H54 (cell line): ENCODE measurements at places on chromosomes 6 and 20.
A peak's percentile ranks its signal among the peaks of the same experiment; 100 is the strongest.

DNA sequence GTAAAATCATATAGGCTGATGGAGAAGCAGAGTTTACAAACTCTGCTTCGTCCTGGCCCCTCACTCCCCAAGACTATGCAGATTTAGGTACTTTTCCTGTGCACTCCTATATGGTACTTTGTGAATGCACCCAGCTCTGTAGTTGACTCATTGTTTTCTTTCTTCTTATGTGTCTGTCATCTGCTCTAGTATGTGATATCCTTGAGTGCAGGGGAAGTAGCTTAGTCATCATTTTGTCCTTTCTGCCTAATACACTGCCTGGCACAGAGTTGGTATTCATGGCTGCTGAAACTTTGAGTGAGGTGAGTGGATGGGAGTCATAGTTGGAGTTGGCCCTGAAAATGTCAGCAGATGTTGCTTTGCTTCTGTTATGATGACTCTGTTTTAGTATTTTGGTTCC lies 222.6 kb downstream of the RNF144B start:
- DNase-seq, result no peak

DNA sequence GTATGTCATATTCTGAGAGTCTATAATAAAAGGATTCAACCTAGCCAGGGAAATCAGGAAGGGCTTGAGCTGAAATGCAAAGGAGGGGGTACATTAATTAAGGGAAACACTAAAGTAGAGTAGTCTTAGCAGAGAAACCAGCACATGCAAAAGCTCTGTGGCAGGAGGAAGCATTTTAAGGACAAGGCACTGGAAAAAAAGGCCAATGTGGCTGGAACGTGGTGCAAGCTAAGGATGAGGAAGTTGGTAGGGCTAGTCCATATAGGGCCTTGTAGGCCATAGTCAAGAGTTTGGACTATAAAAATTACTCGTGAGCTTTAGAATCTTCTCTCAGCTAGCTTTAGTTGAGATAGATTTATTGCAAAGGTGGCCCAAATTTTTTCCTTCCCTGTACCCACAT lies 75.2 kb upstream of the TOP1 start:
- no peak for DNase-seq

DNA sequence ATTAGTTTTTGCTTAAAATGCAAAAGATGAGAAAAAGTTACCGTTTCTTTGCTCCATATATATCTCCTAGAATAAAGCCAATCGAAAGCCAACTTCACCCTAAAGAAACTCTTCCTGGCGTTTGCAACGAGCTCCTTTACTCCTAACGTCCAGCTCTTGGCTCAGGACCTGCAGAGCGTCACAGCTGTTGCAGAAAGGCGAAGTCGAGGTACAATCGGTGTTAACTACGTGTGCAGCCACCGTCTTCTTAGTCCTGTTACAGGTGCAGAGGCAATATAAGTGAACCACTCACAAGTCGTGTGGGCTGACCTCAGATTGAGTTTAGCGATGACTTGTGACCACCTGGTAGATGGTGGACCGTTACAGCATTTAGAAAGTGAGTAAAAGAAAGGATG lies 113.1 kb downstream of the TRIM27 start:
- no peak for DNase-seq

DNA sequence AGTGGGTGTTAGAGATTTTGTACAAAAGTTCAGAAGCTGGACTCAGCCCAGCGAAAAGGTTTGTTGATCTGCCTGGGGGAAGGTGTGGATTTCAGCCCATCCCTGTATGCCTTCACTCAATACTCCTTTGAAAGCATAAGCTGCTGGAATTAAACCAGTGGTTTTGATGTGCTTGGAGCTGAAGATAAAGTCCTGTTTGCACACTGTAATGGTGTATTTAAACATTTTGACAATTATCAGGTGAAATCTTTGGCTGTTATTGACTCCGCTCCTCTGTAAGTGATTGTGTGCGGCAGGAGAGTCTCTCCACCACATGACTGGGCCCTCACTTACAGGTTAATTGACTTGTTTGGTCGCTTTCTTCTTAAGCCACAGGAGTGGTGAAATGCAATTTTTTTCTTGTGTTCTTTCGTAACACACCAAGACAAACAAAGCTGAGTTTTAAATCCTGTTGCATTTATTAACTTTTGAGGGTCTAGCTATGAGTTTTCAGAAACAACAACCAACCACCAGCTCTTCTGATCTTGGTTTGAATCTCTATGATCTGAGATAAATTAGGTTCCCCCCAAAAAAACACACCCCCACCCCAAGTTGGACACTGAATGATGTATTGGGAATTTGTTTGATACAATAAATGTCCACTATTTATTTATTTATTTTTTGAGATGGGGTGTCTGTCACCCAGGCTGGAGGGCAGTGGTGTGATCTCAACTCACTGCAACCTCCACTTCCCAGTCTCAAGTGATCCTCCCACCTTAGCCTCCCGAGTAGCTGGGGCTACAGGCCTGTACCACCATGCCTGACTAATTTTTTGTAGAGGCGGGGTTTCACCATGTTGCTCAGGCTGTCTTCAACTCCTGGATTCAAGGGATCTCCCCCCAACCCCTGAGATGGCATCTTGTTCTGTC lies 46.3 kb upstream of the NCOA3 start:
- DNase-seq, result no peak

DNA sequence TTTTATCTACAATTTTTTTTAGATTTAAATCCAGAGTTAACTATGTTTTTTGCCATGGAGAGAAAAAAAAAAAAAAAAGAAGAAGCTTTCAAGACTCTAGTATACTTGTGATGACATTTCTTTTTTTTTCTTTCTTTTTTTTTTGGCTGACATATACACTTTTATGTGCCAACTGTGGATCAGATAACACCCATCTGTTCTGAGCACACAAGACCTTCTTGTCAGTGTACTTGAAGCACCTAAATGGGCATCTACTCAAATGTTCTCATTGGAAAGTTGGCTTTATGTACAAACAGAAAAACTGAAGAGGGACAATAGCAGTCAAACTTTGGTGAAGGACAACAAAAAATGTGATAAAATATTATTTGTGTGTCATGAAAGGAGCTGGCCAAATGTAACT lies 904.5 kb downstream of the GRIK2 start:
- no peak for DNase-seq

DNA sequence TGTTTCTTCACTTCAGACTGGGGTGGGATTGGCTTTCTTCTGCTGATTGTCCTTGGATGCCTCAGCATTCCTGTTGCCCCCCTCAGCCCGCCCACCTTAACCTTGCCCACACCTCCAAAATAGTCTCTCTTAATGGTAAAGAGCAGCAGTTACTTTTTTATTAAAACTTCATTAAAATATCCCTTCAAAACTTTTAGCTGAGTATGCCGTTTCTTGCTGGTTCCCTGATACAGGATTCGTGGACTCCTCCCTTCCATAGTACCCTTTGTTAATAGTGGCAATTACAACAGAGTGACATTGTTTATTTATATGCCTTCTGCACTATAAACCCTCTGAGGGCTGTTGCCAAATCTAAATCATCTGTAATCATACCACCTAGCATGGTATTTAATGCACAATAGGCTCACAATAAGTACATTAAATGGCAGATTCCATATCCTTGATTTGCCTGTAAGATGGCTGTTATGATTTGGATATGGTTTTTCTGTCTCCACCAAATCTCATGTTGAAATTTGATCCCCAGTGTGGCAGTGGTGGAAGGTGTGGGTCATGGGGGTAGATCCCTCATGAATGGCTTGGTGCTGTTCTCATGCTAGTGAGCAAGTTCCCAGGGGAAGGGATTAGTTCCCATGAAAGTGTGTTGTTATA lies 3.5 kb upstream of the MOCS1 start:
- no peak for DNase-seq

- peak; percentile 70 for DNase-seq
These were observed 13.2 kb upstream of the AHCY start for GRCh38 chr20:34316196-34316814.

DNA sequence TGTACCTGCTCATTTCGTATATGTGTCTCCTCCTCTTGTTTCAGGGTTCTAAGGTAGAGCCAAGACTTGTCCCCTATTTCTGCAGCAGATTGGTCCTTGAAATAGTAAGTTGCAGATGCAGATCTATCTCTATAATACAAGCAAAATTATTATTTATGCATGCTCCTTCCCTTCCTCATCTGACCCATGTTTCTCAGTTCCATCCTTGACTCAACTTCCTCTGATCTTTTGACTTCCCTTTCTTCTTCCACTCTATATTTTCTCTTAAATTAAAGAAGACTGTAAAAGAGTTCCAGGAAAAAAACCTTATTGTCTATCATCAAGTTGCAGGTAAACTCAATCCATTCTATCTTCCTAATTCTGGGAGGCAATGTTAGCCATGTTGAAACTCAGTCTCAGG lies 23.7 kb downstream of the PLA2G7 start:
- no peak for DNase-seq

- no peak for DNase-seq
These were observed 77.7 kb downstream of the ASCC3 start for GRCh38 chr6:100803264-100804045.

DNA sequence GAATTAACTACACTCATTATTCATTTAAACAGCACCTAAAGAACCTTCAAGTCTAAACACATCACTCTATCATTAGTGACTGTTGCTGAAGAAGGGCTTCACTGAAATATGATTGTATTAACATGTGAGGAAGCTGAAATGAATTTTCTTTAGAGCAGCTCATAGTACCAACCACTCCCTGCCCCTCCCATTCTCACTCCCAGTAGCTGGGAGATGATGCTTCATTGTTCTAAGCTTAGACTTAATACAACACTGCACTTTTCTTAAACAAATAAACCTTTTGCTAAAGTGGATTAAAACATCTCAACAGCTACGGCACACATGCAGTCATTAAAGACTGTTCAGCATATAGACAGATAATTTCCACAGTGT lies 63.1 kb downstream of the ATXN1 start:
- DNase-seq, result no peak

GRCh38 chr6:75618437-75618836 lies 16.8 kb downstream of the SENP6 start:
- DNase-seq, result no peak

GRCh38 chr6:17986656-17987446 lies 584 bp downstream of the KIF13A start:
- peak; percentile 65 for DNase-seq

DNA sequence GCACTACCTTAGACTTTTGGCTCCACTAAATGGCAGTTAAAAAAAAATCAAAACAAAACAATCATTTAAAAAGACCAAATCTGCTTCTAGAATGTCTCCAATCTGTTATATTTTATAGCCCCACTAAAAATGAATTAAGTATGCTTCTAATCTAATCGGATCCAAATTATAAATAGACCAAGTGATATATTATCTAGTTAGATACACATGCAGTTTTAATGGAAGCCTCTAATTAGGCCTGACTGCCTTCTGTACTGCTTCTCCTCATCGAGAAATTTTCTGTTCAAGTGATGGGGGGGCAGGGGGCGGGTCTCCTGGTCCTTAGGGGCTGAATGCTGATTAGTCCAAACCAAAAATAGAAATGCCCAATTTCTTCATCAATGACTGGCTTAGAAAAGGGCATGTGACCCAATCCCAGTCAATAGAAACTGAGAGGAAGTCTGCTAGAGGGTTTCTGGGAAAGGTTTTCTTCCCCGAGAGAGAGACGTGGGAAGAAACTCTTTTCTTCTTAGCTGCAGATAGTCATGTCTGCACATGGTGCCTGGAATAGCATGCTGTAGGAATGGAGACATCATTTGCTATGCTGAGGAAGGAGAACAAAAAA lies 6.9 kb downstream of the SESN1 start:
- no peak for DNase-seq
